ENCODE measurements at places on chromosomes 7 and 10.

DNA sequence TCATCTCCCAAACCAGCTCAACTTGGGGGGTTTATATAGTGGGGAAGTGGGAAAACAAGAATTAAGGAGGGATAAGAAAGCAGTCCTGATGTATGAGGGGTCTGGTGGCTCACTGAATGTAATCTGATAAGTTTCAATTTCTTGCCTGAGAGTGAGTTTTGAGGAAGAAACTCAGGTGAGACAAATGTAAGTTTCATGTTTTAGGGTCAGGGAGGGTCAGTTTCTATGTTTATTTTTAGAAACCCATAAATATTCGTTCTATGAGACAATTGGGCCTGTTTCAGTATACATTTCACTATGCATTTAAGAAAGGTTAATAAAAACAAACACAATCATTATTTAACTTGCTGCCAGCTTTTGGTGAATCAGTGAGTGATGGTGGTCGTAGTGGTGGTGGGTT, 128.0 kb upstream of the MBL2 start:
- no peak for DNase-seq

GRCh38 chr7:76123316-76123715, 75.4 kb downstream of the MDH2 start:
- no peak for DNase-seq

DNA sequence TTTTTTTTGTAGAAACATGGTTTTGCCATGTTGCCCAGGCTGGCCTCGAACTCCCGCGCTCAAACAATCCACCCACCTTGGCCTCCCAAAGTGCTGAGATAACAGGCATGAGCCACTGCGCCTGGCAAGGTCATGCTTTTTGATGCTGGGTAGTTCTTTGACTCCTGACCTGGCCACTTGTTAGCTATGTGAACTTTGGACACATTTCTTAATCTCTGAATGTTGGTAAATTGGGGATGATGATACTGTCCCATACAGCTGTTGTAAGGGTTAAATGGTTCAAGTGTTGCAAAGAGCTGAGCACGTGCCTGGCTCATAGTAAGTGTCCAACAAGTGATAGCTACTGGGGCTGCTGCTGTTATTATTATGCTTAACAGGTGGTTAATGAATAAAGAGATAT, 2.3 kb downstream of the ZNHIT1 start:
- no peak for DNase-seq

- no peak for DNase-seq
Observed at GRCh38 chr7:30780941-30781340, 9.7 kb downstream of the MINDY4 start.

DNA sequence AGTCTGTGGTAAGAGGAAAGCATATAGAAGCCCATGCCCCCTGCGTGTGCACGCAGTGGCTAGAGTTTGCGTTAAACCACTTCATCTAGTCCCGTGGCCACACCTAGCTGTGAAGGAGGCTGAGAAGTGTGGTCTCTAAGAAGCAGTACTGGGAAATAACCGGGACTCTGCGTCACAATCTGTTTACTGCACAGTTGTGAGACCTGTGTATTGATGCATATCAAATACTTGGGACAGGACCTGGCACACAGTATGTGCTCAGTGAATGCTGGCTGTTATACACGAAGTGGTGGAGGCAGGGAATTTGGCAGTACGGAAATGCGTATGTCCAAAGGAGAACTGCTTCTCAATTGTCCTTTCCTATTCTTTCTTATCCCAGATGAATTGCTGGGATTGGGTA, 149.5 kb downstream of the ARHGAP21 start:
- no peak for DNase-seq

DNA sequence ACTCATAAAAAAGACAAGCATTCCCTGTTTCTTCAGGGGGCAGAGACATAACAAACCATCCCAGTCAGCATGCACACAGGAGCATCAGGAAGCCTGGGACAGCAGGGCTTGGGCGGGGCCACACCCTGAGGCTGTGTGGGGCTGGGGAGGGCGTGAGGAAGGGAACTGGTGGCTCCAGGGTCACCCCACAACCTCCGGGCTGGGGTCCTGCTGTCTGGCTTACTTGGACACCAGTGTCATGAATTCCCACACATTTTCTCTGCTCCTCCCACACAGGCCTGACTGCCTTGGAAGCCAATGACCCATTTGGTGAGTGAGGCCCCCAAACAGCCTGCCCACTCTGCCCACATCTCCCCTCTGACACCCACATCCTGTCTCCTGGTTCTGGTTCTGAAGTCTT, 2.8 kb downstream of the FXYD4 start:
- DNase-seq, result no peak

DNA sequence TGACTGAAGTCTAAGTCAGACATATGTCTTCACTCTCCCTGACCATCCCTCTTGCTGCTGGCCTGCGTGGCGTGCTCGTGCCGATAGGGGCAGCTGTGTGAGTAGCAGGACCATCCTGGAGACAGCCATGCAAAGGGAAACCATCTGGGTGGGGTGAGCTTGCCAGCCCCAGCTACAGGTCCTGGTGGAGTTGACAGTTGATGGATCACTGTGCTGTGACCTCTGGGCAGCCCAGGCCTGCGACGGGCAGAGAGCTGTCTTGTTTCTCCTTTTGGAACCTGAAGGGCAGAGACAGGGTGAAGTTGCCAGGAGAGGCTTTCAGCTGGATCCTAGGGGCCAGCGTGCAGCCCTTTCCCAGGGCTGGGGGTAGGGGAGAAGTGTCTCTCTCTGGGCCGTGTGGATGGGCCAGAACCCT, 44.7 kb downstream of the GRK5 start:
- DNase-seq, result no peak

DNA sequence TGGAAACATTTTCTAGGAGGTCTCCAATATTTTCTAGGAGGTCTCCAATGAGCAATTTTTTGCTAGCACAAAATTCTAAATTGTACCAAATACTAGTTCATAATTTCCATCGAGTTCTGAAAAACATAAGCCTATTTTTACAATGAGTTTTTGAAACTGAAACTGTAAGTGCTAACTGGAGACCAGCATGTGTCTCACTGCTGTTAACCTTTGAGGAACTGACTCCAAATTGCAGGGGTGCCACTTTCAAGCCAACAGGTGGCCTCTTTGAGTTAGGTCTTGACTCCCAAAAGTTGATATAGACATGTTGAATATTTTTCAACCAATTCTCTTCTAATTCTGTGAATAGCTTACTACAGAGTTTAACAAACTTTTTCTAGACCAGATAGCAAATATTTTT, 58.8 kb downstream of the CAV1 start:
- no peak for DNase-seq

GRCh38 chr10:6516281-6516928, 63.7 kb downstream of the PRKCQ start:
- no peak for DNase-seq

GRCh38 chr7:127976738-127977120, 54.5 kb downstream of the LRRC4 start:
- DNase-seq, result no peak

DNA sequence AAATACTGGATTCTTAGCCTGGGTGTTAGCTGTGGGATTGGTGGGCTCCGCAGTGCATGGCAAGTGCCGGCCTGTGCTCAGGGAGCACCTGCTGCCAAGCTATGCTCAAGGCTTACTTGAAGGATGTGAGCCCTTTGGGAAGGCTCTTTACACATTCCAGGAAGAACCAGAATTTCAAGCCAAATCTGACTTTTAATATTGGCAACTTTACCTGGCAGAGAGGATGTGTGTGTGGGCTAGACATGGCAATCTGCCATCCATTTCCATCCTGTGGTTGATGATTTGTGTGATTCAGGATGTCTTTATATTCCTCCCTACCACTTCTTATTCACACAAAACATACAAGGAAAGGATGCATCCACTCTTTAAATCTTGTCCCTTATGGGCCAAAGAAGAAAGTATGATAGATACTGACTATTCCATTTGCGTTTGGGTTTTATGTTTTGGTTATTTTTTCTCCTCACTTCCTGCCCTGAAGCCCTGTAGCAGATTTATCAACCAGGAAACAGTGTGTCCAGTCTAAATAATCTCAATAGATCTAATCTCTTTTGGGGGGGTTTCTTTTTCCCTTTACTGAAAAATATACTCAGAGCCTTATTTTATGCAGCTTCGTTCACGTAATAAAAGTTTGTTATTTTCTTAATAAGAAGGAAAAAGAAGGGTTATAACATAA, 247.1 kb downstream of the COBL start:
- no peak for DNase-seq

DNA sequence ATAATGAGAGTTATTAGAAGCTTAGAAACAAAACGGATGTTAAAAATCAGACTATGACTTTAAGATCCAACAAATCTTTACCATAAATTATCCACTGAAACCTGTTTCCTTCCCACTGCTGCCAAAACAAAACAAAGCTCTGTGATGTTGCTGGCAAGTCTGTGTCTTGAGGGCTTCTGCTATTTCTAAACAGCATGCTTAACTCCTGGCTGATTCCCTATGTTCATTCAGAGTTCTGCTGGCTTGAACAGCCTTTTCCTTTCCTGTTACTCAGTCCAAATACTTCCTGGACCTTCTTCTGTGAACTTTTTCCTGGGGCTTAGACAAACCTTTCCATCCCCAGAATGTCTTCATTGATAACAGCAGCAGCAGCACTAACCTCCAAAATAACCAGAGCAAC, 448.1 kb downstream of the SORCS1 start:
- DNase-seq, result no peak

- DNase-seq, result no peak
Observed at GRCh38 chr7:157908006-157908782, 571.4 kb downstream of the DNAJB6 start.

DNA sequence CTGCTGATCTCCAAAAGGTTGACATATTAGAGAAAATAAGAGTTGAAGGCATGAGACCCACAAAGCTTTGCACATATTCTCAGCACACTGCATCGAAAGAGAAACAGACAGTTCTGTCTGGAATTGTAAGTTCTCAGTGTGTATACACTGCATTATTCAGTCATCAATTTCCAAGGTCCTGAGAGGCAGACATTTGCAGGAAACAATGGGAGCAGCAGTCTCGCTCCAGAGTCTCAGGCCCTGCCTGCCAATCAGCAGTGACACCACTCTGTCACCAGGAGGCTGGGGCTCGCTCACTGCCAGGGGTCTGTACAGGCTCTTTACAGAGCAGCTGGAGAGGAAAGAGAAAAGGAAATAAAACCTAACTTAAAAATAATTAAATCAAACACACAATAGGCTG, 36.3 kb downstream of the JAZF1 start:
- DNase-seq, result no peak

- no peak for DNase-seq
Observed at GRCh38 chr10:124522933-124523871, 61.6 kb downstream of the LHPP start.

- no peak for DNase-seq
Observed at GRCh38 chr7:32074787-32075585, 4.8 kb upstream of the PDE1C start.

DNA sequence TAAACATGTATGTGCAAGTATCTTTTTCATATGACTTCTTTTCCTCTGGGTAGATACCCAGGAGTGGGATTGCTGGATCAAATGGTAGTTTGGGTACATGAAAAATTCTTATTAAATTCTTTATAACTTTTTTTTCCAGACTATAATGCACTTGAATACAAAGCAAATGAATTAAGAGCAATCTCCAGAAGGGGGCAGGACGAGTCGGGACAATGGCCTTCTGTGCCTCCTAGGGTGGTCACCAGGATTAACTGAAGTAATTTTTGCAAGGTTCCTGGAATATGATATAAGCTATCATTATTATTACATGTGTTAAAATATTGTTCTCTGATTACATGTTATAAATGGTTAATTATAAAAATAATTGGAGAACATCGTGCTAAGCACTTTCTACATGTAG, 127.2 kb downstream of the PPP1R17 start:
- no peak for DNase-seq

GRCh38 chr7:122304319-122304975, at the start of gene FEZF1:
TSS of gene FEZF1 (minus strand) at chr7:122304750. CDS start at chr7:122304437, 313 bp downstream.
- DNase-seq, result no peak

DNA sequence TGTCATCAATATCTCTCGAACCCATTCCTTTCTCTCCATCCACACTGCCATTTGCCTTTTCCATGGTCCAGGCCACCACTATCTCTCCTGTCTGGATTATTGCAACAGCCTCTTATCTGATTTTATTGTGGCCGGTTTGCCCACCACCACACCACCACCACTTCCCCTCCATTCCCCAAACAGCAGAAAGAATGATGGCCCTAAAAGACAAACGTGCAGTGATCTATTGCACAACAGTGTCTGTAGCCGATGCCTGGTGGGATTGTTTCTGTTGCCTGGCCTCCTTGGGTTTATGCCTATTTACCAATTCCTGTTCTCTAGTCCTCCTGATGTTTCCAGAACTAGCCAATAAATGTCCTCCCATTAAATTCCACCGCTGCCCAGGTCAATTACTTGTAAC, 10.2 kb upstream of the ST8SIA6 start:
- DNase-seq, result no peak

- no peak for DNase-seq
Observed at GRCh38 chr10:77965294-77965693, 38.7 kb upstream of the DLG5 start.

GRCh38 chr10:86213148-86213547, 153.4 kb downstream of the GRID1 start:
- DNase-seq, result no peak

GRCh38 chr10:70582793-70583668, 19.5 kb downstream of the PRF1 start:
- no peak for DNase-seq

DNA sequence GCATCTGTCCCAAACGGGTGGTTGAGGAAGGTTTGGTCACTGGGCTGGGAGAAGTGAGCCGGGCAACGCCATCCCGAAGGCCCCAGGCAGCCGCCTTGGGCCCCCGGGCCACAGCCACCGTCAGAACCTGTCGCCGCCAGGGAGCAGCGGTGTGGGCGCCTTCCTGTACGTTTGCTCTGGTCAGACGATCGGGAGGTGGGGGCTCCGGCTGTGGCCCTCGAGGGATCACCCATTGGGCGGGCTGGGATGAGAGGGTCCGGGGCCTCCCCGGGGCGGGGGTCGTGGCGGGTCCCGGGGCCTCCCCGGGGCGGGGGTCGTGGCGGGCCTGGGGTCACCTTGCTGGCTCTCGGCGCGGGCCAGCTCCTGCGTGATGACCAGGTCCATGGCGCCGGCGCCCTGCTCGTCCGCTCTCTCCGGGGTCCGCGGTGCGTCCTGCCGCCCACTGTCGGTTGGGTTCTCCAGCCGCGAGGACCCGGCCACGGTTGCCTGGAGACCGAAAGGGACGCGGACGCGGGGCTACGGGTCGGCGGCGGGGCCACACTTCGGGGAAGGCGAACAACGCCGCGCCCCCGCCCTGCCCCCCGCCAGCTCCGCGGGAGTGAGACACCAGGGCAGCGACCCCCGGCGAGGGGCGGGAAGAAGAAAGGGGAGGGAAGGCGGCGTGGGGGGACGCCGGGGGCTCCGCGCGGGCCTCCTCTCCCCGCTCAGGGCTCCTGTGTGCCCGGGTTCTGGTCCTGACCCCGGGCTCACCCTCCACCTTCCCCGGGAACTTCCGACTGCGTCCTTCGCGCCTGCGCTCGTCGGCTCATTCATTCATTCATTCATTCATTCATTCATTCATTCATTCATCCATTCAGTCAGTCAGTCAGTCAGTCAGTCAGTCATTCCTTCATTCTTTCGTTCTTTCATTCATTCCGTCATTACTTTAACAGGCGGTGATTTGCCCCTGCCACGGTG, at the start of gene CFAP46:
Gene CFAP46 (minus strand): TSS at position 470 of the 957 bp plus-strand sequence. CDS start 86 bp downstream, at position 384.
- no peak for DNase-seq

Measured in T follicular helper cell (primary cell).